ENCODE measurements at places on chromosomes 12 and 14.
A peak's percentile ranks its signal among the peaks of the same experiment; 100 is the strongest.

DNA sequence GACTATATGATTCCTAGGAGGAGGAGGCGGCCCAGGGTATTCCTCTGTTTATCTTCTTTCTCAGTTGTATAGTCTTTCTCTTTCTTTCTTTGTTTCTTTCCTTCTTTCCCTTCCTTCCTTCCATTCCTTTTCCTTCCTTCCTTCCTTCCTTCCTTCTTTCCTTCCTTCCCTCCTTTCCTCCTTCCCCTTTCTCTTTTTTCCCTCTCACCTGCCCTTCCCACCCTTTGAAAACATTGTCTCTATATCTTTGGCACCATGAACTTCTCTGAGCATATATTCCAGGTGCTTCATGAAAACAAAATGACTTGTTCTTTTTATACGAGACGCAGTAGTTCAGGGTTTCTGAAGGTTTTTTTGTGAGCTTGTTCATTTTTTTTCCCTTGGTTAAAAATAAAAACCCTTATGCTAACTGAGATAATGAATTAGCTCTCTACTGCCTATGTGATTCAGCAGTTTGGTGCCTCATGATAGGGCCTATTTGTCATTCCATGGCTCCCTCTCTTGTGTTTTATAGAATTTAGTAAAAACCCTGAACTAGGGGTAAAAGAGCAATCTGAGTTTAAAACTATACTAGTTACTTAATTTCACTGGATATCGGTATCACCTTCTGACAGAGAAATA lies 3.2 kb upstream of the TESPA1 start:
- no peak for DNase-seq

- DNase-seq = peak; percentile 14
These were observed 35.4 kb downstream of the DLK1 start for GRCh38 chr14:100762089-100762515.

GRCh38 chr14:100733152-100733850 lies 6.6 kb downstream of the DLK1 start:
- no peak for DNase-seq

GRCh38 chr14:91681118-91681517 lies 50.8 kb downstream of the CATSPERB start:
- DNase-seq = no peak

DNA sequence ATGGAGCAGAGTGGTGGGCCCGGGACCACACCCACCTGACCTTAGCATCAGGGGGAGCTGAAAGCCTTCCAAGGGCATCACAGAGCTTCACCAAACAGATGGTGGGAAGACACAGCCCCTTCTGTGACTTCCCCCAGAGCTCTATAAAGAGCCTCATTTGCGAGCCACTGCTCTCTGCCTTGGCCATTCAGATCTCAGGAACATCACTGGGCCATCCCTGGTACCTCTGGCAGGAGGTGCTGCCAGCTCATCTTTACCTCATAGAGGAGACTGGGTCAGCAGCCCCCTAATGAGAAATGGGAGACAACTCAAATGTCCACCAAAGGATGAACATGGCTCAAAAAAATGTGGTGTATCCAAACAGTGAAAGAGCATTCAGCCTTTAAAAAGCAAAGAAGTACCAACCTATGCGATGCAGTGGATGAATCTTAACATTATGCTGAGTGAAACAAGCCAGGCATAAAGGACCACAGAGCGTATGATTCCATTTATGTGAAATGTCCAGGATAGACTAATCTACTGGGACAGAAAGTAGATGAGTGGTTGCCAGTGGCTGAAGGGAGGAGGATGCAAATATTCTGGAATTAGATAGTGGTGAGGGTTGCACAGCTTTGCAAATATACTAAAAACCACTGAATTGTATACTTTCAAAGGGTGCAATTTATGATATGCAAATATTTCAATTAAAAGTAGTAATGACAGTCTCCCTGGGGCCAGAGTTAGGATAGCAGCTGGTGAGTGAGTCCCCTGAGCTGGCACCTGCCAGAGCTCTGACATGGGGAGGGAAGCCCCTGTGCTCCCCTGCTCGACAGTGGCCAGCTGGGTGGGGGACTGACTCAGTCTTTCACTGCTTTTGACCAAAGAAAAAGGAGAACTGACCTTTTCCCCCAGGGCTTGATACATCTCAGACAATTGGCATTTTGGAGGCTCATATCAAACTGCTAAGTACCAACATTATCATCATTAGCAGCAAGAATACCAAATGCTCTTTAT lies 116.6 kb downstream of the GCH1 start:
- DNase-seq = no peak

DNA sequence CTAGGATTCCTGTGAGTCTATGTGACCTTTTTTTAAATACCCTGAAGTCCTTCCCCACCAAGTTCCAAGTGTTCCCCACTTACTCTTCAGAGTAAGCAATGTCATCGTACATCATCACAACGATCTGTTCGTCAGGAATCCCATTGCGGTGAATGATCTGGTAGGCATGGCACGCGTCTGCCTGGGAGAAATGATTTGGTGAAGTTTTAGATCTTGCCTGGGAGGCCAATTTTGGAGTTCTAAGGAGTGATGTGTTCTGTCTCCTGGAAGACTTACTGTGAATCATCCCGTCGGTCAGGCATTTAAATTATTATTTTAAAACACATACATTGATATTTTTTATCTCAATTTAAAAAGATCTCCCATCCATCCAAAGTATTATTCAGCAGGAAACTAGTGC lies 29.8 kb downstream of the LGMN start:
- DNase-seq = no peak

DNA sequence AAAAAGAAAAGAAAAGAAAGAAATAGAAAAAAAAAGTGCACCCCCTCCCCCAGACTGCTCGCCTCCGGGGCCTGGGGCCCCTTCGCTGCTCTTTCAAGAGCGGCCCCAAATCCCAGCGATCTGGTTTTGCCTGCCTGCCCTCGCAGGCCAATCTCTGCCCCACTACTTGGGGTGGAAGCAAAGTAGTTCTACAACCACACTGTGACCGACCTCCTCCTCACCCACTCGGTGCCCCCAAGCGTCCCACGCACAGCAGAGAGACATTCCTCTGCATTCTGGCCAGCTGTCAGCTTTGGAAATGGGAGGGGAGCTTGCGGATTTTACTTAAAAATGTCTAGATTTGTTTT lies 2.4 kb upstream of the TBX3 start:
- DNase-seq = no peak

DNA sequence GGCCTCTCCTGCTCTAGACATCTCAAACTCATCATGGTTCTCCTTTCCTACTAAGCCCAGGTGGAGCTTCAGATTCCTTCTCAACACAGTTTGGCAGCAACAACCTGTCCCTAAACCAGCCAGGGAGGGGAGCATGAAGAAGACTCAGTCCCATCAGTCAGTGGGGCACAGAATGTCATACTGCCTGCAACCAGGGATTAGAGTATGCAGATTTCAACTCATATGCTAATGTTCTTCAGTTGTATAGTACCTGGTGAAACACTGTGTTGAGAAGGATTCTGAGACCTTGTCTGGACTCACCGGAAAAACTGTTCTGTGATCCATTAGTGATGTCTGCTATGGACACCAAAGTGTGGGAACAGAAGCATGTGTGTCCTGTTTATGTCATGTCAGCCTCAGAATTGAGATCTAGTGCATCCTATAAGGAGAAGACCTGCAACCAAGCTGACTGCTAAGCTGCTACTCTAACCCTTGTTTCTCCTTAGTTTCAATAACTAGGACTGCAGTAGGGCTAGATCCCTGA lies 43.6 kb downstream of the TRPV4 start:
- DNase-seq = no peak

DNA sequence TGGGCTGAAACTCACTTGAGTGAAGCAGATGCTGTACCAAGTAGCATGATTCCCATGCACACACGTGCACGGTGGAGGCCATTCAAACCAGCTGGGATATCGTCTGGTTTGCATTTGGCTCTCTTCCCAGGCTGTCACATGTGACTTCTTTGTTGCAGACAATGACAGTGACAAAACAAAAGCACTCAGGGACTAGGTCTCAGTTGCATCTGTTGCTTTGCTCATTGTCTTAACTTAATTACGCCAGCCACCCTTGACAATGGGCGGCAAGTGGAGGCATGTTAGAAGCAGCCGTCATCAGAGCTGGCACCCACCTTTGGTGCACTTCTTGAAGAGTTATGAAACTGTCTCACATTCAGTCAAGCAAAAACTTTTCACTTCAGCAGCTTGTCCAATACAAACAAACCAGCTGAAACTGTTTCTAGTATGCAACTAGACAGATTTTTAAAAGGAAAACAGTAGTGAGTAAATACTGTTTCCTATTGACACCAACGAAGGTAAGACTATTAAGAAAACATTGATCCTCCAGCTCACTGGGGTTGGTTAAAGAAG lies 74.3 kb downstream of the IGF1 start:
- no peak for DNase-seq

DNA sequence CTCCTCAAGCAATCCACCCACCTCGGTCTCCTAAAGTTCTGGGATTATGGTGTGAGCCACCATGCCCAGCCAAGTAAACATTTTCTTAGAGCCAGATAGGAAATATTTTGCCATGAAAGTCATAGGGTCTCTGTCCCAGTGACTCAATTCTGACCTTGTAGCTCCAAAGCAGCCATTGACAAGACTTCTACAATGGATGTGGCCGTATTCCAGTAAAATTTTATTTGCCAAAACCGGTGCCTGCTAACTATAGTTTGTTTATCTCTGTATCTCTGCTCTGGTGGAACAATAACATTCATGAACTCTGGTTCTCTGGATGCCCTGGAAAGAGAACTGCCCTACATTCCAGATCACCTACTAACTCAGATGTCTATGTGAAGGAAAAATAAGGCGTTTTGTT lies 54.6 kb upstream of the USP44 start:
- peak; percentile 59 for DNase-seq

DNA sequence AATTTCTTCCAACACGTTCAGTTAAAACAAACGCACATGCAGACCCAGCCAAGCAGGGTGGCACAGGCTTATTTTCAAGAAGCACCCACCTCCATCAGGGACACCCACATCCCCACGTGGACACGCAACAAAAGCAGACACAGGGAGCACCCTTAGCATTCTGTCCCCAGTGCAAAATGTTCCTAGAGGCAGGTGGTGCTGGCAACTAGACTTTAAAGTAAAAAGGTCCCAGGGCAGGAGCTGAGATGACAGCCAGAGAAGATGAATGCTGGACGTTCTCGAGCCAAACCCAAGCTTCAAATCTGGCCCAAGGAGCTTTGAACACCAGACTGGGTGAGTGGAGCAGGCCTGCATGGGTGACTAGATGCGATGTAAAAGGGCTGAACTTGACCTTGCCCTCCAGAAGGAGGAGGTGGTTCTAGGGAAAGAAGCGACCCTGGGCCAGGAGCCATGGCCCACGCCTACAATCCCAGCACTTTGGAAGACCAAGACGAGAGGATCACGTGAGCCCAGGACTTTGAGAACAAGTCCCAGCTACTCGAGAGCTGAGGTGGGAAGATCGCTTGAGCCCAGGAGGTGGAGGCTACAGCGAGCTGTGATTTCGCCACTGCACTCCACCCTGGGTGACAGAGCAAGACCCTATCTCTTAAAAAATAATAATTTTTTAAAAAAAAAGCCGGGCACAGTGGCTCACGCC lies 47.3 kb downstream of the KDM2B start:
- DNase-seq = no peak

- DNase-seq = no peak
These were observed 2.5 kb downstream of the SLC38A1 start for GRCh38 chr12:46266382-46266791.

DNA sequence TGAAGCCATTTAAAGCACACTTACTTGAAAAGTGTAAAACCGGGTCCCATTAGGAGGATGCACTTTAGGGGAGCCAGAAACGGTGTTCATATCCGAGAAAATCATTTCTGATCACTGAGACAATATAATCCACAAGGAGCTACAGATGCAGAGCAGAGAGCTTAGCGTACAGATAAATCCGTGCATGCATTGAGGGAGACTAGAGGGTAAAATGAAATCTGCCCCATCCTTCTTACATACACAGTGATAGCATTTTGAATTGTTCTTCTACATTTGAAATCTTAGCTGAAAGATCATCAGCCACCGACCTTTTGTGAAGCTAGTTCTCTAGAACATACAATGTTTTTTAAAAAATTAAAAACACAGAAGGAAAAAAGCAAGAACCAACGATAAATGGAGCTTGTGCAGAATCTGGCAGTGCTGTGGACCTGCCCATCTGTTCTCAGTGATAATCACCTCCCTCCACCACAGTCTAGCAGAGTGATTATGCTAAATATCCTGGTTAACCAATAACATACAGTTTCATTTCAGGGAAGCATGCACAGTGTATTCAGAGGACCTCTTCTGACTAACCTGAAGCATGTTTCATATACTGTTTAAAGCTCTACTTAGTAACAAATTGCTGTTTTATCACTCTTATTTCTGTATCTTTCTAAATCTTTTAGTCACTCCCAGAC lies 161.1 kb downstream of the PPFIA2 start:
- no peak for DNase-seq

- DNase-seq = no peak
These were observed 57.2 kb downstream of the STXBP6 start for GRCh38 chr14:24992624-24993360.

GRCh38 chr12:125161712-125162022 lies 96.4 kb downstream of the AACS start:
- DNase-seq = no peak

DNA sequence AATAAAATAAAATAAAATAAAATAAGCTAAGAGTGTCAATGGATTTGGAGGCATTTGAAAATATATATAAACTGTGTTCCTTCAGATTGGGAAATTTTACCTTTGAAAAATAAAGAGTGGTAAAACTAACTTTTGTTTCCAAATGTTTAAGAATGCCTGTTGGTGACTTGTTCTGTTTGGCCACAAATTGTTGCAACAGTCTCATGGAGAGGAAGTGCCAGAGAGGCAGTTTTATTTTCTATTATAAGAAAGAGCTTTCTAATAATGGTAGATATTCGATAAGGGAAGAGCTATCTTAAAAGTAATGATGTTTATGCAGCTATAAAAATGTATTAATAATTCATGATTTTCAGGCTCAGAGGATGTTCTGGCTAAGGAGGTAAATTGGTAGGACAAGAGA lies 68.8 kb upstream of the MDGA2 start:
- DNase-seq = no peak

GRCh38 chr12:105935981-105936380 lies 202.8 kb downstream of the NUAK1 start:
- peak; percentile 81 for DNase-seq

- no peak for DNase-seq
These were observed 8.9 kb downstream of the FOXA1 start for GRCh38 chr14:37585971-37586796.

GRCh38 chr14:42961509-42961908 lies 1354.8 kb downstream of the LRFN5 start:
- no peak for DNase-seq

DNA sequence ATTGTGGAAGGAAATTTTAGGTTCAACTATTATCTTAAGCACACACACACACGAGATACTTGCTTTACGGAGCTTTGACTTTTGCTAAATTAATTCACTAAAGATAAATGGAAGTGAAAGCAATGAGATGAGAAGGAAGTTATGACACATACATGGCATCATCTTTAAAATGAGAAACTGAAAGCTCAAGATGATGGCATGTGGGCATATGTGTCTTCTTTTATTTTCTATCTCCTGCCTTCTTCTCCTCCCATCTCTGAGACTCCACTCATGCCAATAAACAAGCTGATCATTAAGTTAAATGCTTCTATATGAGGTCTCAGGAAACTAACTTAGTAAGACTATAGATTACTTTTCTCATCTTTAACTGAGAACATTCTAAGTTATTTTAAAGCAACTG lies 216.7 kb downstream of the MED13L start:
- DNase-seq = peak; percentile 33

- DNase-seq = no peak
These were observed 53.7 kb downstream of the SERPINA10 start for GRCh38 chr14:94239406-94239805.

- no peak for DNase-seq
These were observed 274.7 kb downstream of the ZFP36L1 start for GRCh38 chr14:68518166-68518565.
